ENCODE measurements at places on chromosomes 6 and 20. TPM values are rescaled to one million over a fixed set of nuclear protein-coding genes. Genes with fewer than 3 reads are reported as not detected.

The MMP24 gene
- 0.38 TPM for total RNA-seq

The SLPI gene
- total RNA-seq = 250 TPM

The GTSF1L gene
- total RNA-seq = not detected

The PREP gene
- 11.9 TPM for total RNA-seq

The DEFB124 gene
- not detected for total RNA-seq

The SRMS gene
- not detected for total RNA-seq

The PLAGL2 gene
- total RNA-seq = 13.6 TPM

The GGTLC1 gene
- total RNA-seq = not detected

The PNLDC1 gene
- total RNA-seq = not detected

The SPINT4 gene
- not detected for total RNA-seq

The GCNT2 gene
- 17.2 TPM for total RNA-seq

The RCAN2 gene
- total RNA-seq = 12.4 TPM

The OR2J3 gene
- total RNA-seq = not detected

The BPIFA1 gene
- total RNA-seq = not detected

The FAM184A gene
- 0.30 TPM for total RNA-seq

The ZNF391 gene
- 0.53 TPM for total RNA-seq

The BPIFB2 gene
- total RNA-seq = 93.5 TPM

The IL17F gene
- not detected for total RNA-seq

The RPL10A gene
- 1,152 TPM for total RNA-seq

The WFDC10B gene
- total RNA-seq = not detected

The FRMD1 gene
- not detected for total RNA-seq

The CNKSR3 gene
- 10.2 TPM for total RNA-seq

The SLC22A3 gene
- 14.2 TPM for total RNA-seq

The CST1 gene
- not detected for total RNA-seq

The LINC00237 gene
- total RNA-seq = not detected

Measured in esophagus squamous epithelium (tissue), 5 donors.